Stimulated activated CD8-positive, alpha-beta memory T cell treated with anti-CD3 and anti-CD28 coated beads, Interleukin-4, amount 100 ng/mL, for 24 hours (primary cell): ENCODE measurements at places on chromosomes 12 and 14.

GRCh38 chr12:110599334-110599733 is 14.6 kb upstream of the TCTN1 start:
- DNase-seq, result no peak

- no peak for DNase-seq
These were observed 323.5 kb downstream of the DAD1 start for GRCh38 chr14:22265319-22266141.

GRCh38 chr14:71324767-71325272 is 417.6 kb downstream of the PCNX1 start:
- no peak for DNase-seq

DNA sequence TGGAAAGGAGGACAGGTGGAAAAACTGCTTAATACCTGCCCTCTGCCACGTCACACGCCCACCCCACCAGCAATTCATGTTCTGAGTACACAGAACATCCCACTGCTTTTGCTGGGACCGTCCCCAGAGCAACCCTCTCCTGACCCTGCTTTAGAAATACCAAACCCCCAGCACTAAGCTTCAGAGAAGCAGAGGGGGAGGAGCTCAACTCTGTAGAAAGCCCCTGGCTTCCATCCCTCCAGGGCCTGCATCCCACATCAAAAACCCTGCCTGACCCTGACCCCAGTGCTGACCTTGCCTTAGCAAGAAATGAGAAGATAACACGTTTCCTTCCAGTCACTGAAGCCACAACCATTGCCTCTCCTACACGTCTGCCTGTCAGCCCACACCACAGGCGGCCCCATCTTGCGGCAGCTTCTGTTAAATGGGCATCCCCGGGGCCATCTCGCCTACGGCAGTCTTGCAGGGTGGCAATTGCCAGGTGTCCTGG is 19.7 kb downstream of the VDR start:
- DNase-seq, result peak; percentile 71

DNA sequence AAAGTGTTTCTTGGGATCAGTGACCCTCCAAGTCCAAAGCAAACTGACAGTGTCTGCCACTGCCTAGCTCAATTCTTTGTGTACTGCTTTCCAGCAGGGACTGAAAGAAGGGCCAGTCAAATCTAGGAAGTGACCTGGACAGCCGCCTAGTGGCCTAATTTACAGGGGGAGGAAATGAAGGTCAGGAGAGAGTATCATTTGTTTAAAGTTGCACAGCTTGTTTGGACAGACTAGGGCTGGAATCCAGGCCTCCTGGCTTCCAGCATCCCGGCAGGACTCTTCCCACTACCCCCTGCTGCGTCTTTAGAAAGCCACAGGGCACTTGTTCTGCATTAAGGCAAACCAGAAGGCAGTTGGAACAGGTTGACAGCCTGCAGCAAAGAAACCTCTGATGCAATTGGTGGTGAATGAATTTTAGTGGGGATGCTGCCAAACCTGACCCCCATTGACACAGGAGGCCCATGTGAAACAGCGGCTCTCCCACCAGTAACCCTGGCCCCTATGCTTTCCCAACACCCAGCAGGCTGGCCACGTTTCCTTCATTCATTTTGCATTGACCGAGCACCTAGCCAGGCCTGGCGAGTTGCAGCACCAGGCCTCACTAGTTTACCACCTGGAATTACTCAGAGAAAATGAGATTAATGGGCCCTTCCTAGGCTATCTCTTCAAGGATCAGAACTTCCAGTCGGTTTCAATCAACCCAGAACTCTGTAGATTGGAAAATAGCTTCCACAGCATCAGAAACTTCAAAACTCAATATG is 28.2 kb downstream of the GALNT16 start:
- DNase-seq, result no peak

DNA sequence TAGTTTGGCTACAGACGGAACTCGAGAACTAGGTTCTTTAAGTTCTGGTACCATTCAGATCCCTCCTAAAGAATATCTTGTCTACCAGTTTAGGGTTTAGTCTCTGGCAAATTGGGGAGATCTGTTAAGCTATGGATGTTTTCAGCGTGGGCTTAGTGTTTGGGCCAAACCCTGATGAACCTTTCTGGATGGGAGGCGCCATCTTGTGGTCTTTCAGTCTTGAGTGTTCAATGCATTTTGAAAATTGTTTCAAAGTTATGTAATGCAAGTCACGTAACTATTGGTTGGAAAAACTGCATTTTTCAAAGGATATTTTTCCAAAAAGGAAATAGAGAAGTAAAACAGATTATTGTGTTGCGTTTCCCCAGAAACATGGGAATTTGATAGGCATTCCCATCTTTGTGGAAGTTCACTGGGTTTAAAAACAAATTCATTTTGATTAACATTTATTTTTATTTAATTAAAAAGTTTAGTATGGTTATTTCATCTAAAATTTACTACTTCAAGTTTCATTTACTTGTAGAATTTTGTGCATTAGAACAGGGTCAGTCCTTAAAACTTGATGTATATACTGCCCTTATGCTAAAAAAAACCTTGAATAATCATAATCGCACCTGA is 169.0 kb downstream of the PRIMA1 start:
- DNase-seq, result no peak

DNA sequence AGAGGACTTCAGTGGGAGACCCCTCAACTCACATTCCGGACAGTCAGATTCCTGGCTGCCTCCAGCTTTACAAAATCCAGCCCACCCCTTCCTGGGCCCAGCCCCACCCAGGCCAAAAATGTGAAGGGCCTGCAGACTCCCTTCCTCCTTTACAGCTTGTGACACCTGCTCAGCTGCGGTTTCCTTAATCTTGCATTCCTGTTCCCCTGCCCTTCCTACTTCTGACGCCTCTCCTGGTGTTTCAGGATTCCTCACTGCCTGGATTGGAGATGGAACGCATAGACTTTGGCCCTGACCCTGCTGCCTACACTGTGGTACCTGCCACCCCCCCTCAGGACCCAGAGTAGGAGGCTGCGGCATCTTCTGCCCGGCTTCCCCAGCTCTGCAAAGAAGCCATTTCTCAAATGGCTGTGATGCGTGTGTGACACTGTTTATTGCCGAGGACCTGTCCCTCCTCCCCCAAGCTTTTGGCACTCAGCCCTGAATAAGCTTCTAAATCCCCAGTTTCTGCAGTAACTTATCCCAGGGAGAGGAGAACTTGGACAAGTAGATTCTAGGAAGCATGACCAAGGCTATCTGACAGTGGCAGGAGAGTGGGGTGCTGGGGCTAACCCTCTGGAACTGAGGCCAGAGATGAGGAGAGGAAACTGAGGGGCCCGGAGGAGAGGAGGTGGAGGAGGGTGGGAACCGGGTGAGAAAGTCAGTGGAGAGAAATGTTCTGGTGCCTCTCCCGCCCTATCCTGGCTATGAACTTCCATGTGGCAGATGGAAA is 24.9 kb upstream of the BCDIN3D start:
- DNase-seq, result no peak

DNA sequence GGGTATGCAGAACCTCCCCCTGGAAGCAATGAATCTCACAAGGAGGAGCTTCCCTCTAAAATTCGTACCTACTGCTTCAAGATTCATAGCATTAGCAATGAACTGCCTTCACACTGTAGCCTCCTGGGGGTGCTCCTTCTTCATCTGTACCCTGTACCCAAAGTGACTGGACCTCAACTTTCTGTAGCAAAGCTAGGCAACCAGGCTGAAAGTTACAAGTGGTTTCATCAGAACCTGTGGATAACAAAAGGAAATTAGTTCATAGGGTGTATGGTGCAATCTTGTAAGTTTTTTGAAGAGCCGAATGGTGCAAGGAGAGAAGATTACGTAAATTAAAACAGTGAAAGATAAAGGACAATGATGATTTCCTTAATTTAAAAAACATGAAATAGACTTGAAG is 1541.7 kb upstream of the FLRT2 start:
- no peak for DNase-seq

- DNase-seq, result no peak
These were observed 58.3 kb upstream of the HECTD1 start for GRCh38 chr14:31265701-31266398.

GRCh38 chr12:52045794-52046199 is 5.4 kb upstream of the NR4A1 start:
- no peak for DNase-seq

DNA sequence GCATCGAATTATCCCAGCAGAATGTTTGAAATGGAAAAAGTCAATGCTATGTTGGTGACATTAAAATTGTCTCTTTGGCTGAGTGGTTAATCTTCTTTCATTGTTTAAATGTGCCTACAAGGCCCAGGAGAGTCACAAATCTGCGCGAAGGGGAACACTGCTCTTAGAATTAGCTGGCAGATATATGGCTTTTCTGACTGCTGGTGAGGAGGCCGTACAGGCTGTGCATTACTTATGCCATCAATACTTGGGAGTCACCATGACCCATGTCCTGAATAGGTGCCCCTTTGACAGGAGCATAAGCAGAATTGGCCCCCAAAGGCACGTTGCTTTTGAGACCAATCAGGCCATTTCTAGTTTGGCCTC is 521.5 kb downstream of the FUT8 start:
- no peak for DNase-seq

DNA sequence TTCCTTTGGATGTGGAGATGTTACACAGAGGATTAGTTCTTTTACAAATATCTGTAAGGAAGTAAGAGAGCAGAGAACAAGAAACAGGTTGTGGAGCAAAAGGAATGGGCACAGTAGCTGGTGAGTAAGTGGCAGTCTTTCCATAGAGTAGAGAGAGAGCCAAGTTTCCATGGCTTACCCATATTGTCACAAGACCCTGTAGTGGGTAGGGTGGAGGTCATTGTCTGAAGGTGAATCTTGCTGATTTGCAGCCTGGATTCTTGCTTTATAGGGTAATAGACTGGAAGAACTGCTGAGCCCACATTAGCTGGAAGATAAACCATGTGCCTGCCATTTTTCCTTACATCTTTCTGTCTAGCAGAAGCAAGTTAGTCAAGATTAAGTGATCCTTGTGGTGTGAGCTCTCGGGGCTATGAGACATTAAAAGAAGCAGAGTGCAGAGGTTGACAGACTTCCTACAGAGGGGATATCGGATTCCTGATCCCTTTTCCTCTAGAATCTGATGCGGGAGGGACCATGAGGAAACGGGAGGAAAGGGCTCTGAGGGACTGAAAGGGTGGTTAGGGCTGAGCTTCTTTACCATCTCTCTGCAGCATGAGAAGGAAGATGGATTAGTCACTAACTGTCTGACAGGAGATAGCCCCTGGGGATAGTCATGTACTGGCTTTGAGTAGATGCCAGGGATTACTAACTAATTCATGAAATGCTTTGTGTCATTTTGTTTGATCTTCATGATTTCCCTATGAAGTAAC is 44.0 kb upstream of the LRTM2 start:
- DNase-seq, result no peak

GRCh38 chr12:3144495-3144894 is 67.3 kb downstream of the TSPAN9 start:
- DNase-seq, result no peak

GRCh38 chr14:58089612-58090011 is 62.4 kb downstream of the ARMH4 start:
- DNase-seq, result no peak

DNA sequence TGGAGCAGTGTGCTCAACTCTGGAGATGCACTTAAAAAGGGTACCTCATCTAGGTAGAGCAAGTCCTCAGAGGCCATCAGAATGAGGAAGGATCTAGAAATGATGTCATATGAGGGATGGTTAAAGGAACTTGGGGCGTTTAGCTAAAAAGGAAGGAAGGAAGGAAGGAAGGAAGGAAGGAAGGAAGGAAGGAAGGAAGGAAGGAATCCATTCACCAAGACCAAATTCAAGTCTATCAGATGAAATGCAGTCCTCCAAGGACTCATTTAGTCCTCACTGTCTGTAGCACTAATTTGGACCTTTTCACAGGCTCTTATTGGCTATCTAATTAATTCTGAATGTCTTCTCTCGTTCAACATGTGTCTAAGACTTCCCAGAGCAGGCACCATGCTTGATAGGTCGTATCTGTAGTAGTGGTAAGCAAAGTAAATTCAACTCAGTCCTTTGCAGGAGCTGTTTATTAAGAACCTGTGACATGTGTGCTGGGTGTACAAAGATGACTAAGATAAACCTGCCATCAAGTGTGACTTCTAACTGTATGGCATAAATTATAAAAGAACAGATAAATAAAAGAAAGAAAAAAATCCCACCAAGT is 63.5 kb downstream of the LLPH start:
- DNase-seq, result no peak

DNA sequence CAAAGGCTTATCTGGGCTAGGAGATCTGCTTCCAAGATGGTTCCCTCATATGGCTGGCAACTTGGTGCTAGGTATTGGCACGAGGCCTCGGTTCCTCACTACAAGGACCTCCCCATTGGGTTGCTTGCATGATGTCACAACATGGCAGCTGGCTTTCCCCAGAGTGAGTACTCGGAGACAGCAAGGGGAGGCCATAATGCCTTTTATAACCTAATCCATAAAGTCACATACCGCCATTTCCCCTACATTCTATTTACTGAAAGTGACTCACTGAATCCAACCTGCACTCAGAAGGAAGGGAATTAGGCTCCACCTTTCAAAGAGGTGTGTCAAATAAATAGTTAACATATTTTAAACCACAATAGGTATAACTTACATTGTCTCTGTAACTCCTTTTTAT is 130.9 kb downstream of the SAMD4A start:
- DNase-seq, result no peak

- DNase-seq, result no peak
These were observed 44.0 kb upstream of the OR5AU1 start for GRCh38 chr14:21199611-21200560.

- DNase-seq, result no peak
These were observed 96.0 kb upstream of the PCED1B start for GRCh38 chr12:46983393-46983793.

DNA sequence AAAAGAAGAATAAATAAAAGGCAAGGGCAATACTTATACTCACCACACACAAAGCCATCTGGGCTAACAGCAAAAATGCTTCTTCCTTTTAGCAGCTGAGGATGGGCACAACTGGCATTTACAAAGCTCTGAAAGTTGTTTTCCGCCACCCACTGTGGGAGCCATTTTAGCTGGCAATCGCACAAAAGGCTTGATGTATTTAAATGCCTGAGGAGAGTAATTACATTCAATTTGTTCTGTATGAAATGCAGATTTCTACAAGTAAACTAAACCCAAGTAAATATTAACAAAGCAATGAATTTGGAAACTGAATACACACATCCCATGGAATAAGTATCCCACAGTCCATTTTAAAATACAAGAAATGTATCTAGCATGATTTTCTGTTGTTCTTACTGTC is 37.5 kb downstream of the LRIG3 start:
- no peak for DNase-seq

DNA sequence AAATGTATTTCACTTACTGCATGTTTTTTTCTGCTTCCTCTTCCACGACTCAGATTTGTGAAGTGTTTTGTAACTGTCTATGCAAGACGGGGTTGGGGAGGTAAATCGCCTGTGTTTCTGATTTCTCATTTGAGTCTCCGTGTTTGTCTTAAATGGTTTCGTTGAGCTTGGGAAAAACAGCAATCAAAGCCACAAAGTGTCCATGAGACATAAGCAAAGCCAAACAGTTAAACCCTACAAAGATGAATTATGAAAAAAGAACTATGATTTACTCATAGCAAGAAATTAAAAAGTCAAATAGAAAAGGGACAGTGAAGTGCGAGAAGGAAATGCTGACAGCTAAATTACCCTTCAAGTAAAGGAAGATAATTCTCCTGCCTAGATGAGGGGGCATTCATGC is 164.3 kb upstream of the TMPO start:
- no peak for DNase-seq

- no peak for DNase-seq
These were observed 63.4 kb downstream of the DACT1 start for GRCh38 chr14:58701156-58701555.

GRCh38 chr14:100568164-100568997 is 18.8 kb downstream of the BEGAIN start:
- DNase-seq, result no peak
